ENCODE measurements at places on chromosomes 12 and 14. TPM values are rescaled to one million over a fixed set of nuclear protein-coding genes. Genes with fewer than 3 reads are reported as not detected.
A peak's percentile ranks its signal among the peaks of the same experiment; 100 is the strongest.

DNA sequence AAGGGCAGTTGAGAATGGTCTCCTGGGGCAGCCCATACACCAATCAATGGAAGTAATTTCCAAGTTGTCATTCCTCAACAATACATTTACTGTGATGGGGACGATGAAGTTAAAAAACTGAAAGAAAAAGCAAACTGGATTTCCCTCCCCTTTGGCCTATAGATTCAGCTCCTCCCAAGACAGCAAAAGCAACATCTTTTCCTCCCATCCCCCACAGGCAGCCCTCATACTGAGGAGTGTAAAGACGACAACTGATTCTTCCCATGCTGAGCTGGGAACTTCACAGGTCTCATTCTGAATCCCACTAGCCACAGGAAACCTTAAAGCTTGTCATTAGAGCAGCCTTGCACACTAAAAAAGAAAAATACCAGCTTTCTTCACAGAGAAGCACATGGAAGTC is 48.5 kb downstream of the PITPNM2 start:
- no peak for DNase-seq

GRCh38 chr14:95290871-95291431 is 28.8 kb downstream of the CLMN start:
- DNase-seq, result no peak

- DNase-seq, result peak; percentile 59
Observed at GRCh38 chr14:64891839-64892375, 12.2 kb upstream of the SPTB start.

Gene DNAI7
- 0.52 TPM for total RNA-seq

DNA sequence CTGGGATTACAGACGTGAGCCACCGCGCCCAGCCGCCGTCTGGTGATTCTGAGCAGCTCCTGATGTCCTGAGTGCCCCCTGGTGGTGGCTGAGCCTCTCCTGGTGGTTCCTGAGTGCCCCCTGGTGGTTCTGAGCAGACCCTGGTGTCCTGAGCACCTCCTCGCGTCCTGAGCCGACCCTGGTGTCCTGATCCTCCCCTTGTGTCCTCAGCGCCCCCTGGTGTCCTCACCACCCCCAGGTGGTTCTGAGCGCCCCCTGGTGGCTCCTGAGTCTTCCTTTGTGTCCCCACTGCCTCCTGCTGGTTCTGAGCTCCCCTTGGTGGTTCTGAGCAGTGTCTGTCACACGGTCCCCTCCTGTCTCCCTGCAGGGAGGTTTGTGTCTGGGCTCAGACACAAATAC is 1304.9 kb downstream of the TMEM121 start:
- no peak for DNase-seq

Gene LMO3
- 0.34 TPM for total RNA-seq

DNA sequence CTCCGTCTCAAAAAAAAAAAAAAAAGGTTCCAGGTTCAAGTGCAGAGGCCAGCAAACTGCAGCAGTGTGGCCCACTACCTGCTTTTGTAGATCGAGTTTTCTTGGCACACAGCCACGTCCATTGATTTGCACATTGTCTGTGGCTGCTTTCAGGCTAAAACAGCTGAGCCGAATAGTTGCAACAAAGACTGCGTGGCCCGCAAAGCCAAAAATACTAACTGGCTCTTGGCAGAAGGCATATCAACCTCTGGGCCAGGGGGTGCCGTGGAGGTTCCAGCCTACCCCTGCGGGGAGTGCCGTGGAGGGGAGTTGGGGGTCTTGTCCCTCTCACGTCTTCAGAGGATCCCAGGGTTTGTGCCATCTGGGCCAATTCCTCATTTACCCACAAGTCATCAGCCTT is 170.1 kb downstream of the ADGRD1 start:
- no peak for DNase-seq

GRCh38 chr12:33187409-33187808 is 252.2 kb downstream of the SYT10 start:
- DNase-seq, result no peak

Gene CEP290
- total RNA-seq, result 13.6 TPM

Gene KRT8
- 1,655 TPM for total RNA-seq

GRCh38 chr12:6080149-6081045 is 44.1 kb downstream of the VWF start:
- DNase-seq, result no peak

GRCh38 chr12:123591702-123592481 is 7.5 kb downstream of the TMED2 start:
- no peak for DNase-seq

DNA sequence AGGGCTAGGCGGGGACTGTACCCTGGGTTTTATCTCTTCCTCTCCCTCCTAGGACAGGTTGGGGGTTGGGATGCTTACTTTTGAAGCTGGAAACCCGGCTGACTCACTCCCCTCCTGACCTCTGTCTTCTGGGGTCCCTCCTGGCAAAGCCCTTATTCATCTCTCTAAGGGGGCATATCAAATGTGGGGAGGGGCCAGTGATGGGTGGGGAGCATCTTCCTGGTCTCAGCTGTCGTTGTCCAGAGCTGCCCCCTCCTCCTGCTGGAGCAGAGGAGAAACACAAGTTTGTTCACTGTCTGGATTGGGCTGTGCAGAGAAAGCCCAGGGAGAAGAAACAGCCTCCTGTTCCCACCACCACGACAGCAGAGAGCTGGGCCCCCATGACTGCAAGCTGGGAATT is 85.8 kb downstream of the TNFAIP2 start:
- DNase-seq, result no peak

Gene RNASE7
- not detected for total RNA-seq

DNA sequence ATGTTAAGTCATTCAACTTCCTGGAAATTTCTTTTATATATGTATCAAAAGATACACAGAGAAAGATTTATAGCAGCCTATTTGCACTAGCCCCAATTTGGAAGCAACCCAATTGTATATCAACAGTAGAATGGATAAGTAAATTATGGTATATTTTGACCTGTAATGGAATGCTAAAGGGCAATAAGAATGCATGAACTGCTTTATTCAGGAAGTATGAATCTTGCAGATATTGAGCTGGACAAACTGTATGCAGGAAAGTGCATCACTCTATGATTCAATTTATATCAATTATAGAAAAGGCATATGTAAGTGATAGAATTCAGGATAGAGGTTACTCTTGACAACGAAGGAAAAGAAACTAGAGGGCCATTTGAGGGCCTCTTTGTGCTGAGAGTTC is 913.1 kb upstream of the FBXO33 start:
- DNase-seq, result no peak

DNA sequence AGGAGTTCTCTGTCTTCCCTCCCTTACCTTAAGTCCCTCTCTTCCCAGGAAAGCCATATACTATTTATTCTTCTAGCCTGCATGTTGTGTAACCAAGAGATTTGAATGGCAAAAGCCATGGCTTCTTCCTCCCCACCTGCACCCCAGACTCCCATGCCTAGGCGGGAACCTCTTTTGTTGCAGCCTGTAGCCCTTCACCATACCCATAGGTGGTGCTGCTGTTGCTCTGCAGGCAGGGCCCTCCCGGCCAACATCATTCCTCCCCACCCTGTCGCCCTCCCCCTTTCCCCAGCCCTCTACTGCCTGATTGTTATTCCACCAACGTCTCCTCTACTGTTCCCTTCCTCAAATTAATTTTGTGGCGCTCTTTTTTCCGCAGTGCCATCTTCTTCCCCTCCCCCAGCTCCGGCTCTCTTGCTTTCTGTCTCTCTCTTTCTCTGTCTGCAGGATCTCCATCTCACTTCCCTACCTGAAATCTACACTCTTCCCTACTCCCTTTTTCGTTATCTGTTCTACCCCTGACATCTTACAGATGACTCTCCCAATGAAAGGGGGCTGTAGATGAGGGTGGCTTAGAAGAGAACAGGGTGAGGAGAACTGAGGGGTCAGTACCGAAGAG is 13.8 kb downstream of the NGDN start:
- DNase-seq, result no peak

DNA sequence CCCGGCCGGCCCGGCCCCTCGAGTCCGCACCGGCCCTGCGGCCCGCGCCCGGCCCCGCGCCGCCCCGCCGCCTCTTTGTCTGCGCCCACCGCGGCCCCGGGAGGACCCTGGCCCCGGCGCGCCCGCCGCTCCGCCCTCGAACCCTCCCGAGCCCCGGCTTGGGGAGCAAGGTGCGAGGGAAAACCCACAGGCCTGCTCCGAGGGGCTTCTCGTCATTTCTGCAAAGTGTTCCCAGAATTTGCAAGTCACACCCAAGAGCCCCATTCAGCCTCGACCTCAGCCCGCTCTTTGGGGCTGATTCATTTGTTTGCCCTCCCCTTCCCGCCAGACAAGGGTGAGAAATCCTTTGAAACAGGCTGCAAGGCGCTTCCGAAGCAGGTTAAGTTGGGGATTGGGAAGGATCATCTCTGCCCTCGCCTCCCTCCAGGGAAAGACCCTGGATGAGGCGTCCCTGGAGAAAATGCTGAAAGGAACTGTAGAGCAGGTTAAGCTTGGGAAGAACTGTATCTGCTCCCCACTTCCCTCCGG is 325 bp upstream of the CLIP1 start:
- DNase-seq, result no peak

DNA sequence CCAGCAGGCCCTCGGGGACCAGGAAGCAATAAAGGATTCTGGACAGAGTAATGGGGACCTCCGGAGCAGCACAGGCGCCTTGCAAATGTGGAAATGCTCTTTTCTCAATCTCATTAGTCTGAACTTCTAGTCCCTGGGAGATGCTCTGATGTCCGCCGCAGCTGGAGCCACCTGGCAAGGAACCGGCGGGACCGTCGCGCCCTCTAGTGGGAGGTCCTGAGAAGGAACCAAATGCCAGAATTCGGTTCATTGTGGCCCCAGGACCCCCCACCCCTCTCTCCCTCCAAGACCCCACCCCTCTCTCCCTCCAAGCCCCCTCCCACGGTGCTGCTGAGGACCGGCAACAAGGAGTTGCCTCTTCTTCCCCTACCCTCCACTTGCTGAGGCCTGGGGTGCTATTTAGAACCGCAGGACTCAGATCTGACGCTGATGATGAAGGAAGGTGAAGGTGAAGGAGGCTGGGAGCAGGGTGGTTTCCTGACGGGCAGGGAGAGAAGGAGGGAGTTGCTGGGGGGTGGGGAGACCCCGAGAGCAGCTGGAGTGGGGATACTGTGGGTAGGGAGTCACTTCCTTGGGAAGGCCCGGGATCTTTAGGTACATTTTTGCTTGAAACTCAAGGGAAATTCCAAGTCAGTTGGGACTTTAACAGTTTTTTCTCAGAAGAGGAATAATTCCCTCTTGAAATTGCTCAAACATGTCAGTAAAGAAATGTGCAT is 42.5 kb downstream of the SMIM41 start:
- no peak for DNase-seq

DNA sequence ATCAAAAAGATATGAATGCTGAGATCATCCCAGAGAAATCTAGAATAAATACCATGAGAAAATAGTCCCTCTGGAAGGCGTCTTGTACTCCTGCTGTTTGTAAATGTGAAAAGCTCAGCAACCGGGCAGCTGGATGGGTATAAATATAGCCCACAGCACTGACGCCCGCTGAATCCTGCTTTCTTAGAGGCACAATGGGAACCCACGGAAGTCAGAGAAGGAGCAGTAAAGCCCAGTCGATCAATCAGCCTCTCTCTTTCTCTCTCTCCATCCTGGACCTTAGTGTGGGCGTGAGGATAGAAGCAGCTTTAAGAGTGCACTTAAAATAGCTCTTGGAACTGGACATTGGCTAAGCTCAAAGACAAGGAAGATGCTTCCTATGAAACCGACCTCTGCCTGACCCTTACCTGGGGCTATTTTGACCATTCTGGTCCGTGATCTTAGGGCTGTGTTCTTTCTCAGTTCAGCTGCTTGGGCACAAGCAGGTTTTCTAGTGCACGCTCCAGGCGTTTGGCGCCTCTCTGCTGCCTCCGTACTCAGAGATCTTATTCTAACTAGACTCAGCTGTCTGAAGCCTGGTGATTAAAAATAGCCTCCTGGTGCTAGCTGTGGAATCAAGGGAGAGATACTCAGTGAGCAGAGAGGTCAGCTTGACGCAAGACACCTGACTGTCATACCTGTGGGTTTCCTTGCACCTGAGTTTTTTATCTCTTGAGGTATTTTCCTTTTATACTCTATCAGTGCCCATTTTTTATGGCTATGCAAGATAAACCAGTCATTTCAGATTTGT is 144.6 kb downstream of the ETV6 start:
- DNase-seq, result no peak

GRCh38 chr12:50725011-50725942 is 38.6 kb upstream of the ATF1 start:
- no peak for DNase-seq

GRCh38 chr12:24574538-24574937 is 374.4 kb downstream of the BCAT1 start:
- DNase-seq, result no peak

Gene JDP2
- total RNA-seq, result 25.4 TPM

Gene STAC3
- 2.5 TPM for total RNA-seq

DNA sequence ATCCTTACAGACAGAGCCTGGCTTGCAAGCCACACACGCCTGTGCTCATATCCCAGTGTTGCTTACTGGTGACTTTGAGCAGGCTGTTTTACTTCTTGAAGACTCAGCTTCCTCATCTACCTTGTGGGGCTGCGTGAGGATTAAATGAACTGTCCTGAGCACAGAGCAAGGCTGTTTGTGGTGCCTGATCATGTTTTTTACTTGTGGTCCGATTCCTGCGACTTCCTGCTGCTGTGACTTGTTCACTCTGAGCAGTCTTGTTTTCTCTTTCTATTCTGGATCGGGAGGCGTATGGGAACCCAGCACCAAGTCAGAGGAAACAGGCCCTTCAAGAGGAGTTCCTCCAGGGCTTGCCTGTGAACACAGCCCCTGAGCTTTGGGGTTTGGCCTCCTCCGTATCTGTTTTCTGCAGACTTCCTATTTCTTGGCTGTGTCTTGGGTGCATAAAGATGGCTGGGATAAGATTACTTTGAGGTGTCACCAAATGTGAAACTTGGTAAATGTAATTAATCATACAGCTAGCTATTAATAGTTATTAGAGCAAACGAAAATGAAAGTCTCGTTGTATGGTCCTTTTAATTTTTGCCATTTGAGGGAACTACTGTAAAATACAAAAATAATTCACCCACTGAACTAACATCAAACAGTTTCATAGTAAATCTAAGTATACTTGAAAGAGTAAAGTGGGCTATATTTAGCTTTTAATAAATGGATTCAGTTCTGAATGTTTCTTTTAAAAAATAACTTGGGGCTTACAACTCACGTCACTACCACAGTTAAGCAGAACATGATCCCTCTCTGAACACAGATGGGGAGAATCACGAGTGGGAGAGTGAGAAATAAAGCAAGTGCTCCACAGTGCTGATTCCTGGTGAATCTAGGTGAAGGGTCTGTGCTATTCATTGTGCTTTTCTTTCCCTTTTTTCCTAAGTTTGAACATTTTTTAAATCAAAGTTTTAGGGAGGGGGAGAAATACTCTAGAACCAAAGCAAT is 251.5 kb downstream of the FOXN3 start:
- no peak for DNase-seq

Gene PRPH
- total RNA-seq, result 6.7 TPM

DNA sequence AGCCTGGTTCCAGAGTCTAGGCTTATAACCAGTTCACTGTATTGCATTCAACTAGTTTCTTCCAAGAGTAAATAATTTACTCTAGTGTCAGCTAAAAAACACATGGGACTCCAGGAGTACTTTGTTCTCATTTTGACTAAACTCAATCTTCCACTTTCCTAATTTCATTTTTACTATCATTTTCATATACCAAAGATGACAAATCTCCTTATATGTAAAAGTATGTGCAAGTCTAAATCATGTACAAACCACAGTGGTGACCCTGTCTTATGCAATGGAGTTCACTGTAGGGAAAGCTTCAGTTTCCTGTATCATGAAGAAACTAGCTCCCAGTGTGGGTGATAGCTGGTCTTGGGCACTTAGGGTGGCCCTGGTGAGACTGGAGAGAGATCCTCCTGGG is 151.6 kb downstream of the HELB start:
- DNase-seq, result no peak

Gene RD3L
- not detected for total RNA-seq

Measured in HCT116 (cell line).